Stimulated activated CD8-positive, alpha-beta memory T cell treated with anti-CD3 and anti-CD28 coated beads, Interleukin-7, amount 100 ng/mL, for 4 hours (primary cell): ENCODE measurements at places on chromosomes 5 and 9.

GRCh38 chr5:68365889-68366288, 150.3 kb downstream of the PIK3R1 start:
- DNase-seq: no peak

GRCh38 chr5:111863801-111864200, 106.8 kb upstream of the NREP start:
- DNase-seq: no peak

- DNase-seq: peak; percentile 34
Observed at GRCh38 chr9:93451849-93452709, 594 bp downstream of the FAM120A start.

- DNase-seq: no peak
Observed at GRCh38 chr5:140168371-140168770, 6.6 kb upstream of the CYSTM1 start.

DNA sequence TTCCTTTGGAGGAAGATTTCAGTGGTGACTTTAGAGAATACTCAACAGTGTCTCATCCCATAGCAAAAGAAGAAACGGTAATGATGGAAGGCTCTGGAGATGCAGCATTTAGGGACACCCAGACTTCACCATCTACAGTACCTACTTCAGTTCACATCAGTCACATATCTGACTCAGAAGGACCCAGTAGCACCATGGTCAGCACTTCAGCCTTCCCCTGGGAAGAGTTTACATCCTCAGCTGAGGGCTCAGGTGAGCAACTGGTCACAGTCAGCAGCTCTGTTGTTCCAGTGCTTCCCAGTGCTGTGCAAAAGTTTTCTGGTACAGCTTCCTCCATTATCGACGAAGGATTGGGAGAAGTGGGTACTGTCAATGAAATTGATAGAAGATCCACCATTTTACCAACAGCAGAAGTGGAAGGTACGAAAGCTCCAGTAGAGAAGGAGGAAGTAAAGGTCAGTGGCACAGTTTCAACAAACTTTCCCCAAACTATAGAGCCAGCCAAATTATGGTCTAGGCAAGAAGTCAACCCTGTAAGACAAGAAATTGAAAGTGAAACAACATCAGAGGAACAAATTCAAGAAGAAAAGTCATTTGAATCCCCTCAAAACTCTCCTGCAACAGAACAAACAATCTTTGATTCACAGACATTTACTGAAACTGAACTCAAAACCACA, 67.4 kb downstream of the VCAN start:
- DNase-seq: no peak

DNA sequence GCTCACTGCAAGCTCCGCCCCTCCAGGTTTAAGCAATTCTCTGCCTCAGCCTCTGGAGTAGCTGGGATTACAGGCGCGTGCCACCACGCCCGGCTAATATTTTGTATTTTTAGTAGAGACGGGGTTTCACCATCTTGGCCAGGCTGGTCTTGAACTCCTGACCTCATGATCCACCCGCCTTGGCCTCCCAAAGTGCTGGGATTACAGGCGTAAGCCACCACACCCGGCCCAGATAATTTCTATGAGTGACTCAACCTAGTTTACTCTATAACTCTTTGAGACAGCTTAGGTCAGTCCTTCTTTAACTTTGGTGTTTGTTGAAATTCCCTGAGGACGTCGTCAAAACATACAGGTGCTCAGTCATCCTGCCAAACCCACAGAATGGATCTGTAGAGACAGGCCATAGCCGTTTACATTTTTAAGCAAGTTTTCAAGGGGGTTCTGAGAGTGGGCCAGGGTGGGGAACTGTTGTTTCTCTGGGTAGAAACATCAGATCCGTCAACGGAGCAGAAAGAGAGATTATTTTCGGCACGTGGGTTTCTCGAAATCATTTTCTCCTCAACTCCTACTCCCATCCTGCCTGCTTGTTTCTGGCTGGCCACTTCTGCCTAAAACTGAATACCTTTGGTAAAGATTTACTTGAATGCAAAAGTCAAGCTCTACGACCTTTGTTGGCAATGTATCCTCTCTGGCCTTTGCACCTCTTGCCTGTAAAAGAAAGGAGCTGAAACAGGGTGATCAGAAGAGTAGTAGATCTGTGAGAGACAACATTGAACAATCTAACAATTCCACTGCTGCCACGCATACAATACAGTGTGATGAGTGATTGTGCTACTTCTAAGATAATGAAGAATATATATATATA, 6.0 kb upstream of the BOD1 start:
- no peak for DNase-seq

DNA sequence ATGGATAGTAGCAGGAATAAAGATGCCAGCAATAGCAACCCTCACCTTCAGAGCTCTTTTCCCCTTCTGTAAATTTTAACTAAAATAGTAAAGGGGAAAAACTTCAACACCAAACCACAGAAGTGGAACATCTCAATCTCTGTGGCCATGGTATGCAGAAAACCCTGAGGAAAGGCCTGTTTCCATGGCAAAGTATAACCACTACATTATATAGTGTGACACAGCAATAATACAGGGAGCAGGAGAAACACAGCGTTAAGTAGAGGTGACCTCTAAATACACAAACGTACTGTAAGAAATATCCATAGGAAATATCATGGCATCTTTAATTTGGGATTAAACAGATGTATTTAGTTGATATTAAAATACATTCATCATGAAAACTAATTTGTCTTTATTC, 106.4 kb downstream of the SLC24A2 start:
- DNase-seq: no peak

DNA sequence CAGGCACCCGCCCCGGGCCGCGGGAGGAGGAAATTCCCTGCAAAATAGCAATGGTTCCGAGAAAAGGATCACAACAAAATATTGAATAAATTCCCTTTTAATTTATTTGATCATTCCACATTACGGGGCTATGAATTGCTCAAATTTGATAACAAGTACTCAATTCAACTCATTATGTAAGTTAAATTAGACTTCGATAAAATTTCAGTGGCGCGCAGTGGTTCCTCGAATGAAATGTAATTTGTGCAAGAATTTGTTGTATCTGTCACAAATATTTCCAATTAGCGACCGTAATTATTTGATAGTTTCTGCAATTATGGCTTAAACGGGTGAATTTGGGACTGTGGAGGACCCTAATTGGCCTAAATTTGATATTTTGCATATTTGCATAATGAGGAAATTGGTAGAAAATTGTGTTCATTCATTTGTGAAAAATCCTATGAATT, 76.0 kb upstream of the TBCA start:
- DNase-seq: no peak

DNA sequence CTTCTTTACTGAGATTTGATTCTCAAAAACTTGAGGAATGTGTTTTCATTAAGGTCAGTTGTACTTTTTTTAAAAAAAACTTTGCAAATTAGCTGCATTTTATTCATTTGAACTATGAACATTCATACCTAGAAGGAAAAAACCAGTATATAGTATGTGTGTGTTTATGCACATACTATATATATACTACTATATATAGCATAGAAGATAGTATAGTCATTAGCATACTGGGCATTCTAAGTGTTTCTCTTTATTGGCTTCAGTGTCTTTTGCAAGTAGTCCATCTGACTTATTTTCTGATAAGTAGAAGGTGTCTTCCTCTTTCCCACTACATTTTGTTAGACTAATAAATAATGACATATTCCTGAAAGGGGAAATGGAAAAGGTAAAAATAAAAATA, 33.0 kb downstream of the ELOVL7 start:
- DNase-seq: no peak

GRCh38 chr5:1474866-1475543, 29.8 kb upstream of the SLC6A3 start:
- DNase-seq: no peak

GRCh38 chr9:109122726-109123621, 3.2 kb upstream of the TMEM245 start:
- DNase-seq: no peak

- DNase-seq: no peak
Observed at GRCh38 chr9:33014665-33015014, 10.4 kb upstream of the DNAJA1 start.

DNA sequence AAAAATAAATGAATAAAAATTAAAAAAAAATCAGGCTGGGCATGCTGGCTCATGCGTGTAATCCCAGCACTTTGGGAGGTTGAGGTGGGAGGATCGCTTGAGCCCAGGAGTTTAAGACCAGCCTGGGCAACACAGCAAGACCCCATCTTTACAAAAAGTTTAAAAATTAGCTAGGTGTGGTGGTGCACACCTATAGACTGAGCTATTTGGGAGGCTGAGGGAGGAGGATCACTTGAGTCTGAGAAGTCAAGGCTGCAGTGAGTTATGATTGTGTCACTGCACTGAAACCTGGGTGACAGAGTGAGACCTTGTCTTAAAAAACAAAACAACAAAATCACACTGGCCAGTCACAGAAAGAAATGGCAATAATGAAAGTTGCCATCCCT, 3.4 kb upstream of the CNTRL start:
- DNase-seq: no peak

GRCh38 chr9:78871086-78871451, 574.1 kb downstream of the PSAT1 start:
- DNase-seq: no peak

DNA sequence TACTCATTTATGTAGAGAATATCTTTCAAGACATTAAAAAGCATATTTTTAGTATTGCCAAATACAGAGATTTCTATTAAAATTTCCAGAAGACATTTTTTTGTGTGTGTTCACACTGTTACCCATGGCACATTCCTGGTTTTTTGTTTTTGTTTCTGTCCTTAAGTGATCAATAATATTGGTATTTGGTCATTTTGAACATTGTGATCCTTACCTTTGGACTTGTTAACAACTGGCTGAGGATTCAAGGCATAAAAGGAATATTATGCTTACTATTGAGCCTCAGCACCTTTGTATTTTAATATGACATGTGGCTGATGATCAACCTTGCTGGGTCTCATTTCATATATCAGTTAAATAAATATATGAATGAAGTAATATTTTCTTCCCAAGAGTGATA, 41.9 kb downstream of the ITGA1 start:
- no peak for DNase-seq

DNA sequence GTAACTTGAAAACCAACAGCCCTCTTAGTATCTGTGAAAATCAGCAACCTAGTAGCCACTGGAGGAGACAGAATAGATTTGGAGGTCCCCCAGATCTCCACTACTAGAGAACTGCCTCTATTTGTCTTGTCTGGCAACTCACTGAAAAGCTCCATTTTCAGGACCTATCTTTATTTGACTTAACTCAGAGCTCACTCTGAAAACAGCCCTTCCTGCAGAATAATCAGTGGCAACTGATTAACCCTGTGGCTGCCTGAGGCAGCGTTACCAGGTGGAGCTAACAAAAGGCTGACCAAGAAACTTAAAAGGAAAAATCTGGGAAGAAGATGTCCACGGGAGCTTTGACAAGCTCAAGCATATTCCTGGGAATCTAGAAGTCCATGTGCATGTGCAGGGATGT, 10.5 kb upstream of the IL13 start:
- DNase-seq: no peak

- DNase-seq: no peak
Observed at GRCh38 chr9:5352637-5353248, 13.1 kb upstream of the RLN1 start.

GRCh38 chr5:167440846-167441245, 850.6 kb upstream of the WWC1 start:
- no peak for DNase-seq

DNA sequence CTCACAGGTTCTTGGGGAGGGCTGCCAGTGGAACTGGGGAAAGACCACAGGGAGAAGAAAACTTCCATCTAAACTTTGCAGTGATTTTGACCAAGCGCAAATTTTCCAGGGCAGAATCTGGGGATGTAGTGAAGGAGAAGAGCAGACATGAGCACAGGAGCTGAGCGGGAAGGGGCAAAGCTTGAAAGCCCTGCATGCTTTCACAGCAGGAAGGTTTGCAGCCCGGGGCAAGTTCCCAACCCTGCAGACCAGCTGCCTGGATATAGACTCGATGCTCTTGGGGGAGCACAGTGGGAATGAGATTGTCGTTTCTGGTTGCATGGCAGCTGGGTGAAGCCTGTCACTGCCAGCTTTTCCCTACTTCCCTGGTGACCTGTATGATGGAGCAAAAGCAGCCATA, 276.8 kb upstream of the RORB start:
- no peak for DNase-seq

DNA sequence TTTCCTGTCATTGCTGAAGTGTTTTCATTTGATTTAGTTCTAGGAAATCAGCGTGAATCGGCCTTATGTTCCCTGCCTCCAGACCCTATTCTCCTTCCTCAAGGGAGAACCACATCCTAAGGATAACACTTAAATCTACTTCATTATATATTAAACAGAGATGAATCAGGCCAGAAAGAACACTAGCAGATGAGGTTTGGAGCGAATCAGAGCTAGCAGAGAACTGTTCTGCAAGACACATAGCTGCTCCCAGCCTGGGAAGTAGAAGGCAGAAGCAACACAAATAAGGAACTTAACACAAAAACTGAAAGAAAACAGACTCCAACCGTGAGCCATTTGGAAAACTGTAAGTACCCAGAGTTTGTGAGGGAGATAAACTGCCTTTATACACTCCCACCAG, 718.2 kb downstream of the SEMA5A start:
- DNase-seq: no peak

GRCh38 chr9:37760416-37761161, 7.0 kb downstream of the TRMT10B start:
- DNase-seq: no peak

- DNase-seq: no peak
Observed at GRCh38 chr5:119582987-119583386, 46.4 kb upstream of the FAM170A start.

DNA sequence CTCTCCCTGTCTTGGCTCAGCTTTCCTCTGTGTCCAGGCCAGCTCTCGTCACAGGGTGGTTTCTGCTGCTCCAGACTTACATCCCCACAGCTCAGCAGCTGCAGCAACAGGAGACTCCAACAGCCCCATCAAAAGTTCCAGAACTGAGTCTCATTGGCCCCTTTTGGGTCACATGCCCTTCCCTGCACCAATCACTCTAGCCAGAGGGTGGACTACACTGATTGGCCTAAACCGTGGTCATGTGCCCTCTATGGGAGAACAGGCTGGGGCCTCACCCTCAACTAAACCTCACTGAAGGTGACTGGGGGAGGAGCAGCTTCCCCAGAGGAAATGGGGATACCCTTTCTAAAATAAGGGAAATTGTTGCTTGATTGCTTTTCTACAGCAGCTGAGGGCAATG, 44.4 kb upstream of the CPLX2 start:
- no peak for DNase-seq

DNA sequence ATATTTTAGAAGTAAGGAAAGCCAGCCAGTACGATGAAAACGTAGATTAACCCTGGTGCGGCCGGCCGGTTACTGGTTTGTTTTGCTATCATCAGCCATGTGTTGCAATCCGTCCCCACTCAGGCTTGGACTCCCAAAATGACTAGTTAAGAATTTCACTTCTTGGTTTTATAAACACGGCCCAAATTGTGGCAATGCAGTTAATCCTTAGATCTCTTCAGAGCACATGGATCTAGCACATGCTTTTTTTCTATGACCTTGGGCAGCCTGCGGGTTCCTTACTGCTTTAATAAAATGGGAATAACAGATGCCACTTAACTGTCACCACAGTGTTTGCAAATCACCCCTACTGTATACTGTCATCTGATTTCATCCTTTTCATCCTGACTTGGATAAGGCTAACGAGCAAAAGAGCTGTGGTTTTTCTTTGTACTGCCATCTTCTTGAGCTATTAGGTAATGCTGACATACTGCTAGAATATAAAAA, 1.5 kb downstream of the NDFIP1 start:
- no peak for DNase-seq
